ENCODE measurements at places on chromosomes 4 and X.

DNA sequence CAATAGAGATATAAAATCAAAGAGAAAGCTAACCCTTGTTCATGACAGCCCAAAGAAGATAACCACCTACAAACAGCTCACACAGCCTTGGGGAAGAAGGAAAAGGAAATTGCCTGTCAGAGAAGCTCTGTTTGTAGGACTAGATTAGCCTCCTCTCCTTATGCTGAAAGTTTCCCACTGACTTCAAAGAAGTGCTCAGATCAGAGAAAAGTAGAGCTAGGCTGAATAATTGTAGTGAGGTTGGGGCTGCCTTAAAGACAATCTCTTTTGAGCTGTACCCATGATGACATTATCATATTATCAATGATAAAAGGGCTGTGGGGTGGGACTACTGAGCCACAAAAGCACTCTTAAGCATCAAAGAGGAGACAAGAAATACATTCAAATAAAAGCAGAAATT lies 223.0 kb upstream of the GALNT7 start:
- no peak for DNase-seq

DNA sequence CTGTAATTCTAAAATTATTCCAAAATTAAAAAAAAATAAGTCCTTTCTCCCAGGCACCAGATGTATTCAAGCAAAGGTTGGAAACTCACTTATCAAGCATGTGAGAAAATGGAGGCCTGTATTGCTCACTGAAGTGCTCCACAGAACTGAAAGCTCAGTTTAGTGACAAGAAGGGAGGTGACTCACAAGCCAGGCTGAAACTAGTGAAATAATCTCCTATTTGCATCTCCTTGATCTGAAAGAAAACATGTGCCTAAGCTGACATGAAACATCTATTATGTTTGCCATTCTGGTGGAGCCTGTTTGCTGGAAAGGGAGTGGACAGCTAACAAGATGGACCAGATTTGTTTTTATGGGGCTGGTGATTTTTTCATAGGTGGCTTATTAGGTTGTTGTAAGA lies 54.0 kb upstream of the AMELX start:
- DNase-seq = no peak

GRCh38 chr4:65538571-65538970 lies 131.7 kb downstream of the EPHA5 start:
- no peak for DNase-seq

DNA sequence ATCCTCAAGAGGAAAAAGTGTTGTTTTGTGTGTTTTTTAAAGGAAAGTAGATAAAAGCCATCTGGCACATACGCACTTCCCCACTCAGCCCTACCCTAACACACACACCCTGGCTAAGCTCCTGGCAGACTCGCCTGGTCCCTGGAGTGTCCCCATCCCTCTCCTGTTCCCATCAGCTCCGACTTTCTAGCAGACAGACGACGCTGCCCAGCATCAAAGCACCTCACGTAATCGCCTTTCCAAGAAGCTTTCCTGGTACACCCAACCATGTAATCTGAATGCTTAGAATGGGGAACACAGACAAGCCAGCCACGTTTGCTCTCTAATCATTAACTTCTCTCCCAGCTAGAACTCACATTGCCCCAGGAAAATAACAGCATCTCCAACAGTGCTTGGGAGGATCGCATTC lies 116.2 kb downstream of the AFAP1 start:
- no peak for DNase-seq

- DNase-seq = no peak
These were observed 1569.7 kb upstream of the IGFBP7 start for GRCh38 chr4:58679886-58680285.

DNA sequence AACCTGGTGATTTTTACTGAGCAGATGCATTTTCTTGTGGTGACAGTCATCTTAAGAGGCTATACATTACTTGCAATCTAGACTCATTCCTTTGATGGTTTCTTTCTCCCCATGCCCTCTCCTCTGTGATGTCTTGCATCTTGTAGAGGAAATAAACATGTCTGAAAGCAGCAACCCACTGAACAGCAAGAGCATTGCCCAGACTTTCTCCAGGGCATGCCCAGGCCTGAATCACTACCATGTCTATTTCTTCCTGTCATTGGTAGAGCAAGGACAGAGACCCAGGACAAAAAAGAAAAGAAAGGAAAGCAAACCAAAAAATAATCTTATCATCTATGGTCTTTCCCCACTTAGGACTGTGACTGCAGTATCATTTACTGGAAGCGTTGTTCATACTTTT lies 326.1 kb downstream of the HNRNPD start:
- no peak for DNase-seq

GRCh38 chrX:121365572-121366161 lies 318.3 kb downstream of the GLUD2 start:
- DNase-seq = no peak

GRCh38 chr4:88021824-88022223 lies 14.4 kb downstream of the PKD2 start:
- no peak for DNase-seq

GRCh38 chr4:135900956-135901355 lies 1631.3 kb downstream of the PCDH18 start:
- DNase-seq = no peak

- no peak for DNase-seq
These were observed 620.8 kb upstream of the NR3C2 start for GRCh38 chr4:149062997-149063396.

GRCh38 chr4:184163813-184164212 lies 53.9 kb downstream of the ENPP6 start:
- DNase-seq = no peak

DNA sequence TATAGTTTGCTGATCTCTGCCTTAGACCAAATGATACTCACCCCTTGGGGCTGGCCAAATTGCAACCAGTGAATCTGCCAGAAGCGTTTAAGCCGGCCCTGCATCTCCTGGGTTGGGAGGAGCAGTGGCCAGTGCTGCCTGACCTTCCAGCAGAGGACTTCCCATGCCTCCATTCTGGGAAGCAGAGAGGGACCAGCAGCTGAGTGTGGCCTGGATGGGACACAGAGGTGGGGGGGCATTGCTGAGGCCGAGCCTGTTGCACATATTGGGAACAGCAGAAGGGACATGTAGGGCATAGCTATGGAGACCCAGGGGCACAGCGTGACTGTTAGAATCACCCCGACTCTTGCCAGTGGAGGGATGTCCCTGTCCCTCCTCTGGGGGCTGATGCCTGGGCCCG lies 93.3 kb downstream of the CPZ start:
- DNase-seq = no peak

Data from CD4-positive, alpha-beta T cell treated with Interleukin-15 for 4 hours (primary cell).